ENCODE measurements at places on chromosomes 6 and 20.

DNA sequence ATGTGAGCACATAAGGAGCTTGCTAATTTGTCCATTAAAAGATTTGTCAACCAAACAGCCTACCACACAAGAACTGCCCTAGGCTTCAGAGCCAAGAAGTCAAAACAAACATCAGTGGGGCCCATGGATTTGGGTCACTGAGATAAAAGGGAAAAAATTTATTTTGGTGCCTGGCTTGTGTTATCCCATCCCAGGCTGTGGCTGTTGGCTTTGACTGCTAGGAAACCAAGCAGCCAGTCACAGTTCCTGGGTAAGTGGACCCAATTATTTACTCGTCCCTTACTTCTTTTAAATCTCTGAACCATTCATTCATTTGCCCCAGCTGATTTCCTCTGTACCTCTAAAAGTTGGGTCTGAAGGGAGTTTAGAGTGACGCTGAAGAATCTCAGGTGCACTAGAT is 41.3 kb downstream of the EDN1 start:
- no peak for DNase-seq

GRCh38 chr6:13711733-13712598 is at the start of gene RANBP9:
RANBP9 (minus strand) TSS chr6:13711835; CDS start chr6:13711505, 330 bp downstream.
- DNase-seq: peak; percentile 72

DNA sequence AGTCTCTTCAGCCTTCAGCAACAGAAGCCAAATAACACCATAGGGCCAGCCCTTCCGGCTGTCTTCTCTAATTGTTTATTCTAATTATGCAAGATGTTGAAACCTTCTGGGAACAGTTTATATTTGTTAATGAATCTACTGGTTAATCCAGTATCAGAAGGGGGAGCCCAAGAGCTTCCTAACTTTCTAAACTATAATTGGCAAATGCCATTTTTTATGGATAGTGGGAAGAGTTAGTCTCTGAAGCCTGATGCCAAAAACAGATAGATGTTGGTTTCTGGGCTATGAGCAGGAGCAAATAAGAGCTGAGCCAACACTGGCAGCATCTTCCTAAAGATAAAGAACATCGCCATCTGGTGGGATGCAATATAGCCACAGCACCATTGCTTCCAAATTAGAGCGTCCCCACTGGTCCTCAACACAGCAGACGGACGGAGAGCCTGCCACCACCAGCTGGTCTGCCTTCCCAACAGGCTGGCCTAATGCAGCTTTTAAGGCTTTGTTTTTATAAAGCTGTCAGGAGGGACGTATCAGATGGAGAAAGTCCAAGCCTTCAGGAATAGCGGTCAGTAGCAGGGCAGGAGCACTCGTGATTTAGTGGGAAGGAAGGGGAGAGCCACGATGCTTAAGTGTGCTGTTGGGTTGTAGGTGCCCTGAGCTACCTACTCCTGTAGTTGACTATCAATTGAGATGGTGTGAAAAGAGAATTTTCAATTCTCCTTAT is 118.8 kb downstream of the RALGAPA2 start:
- peak; percentile 10 for DNase-seq

- no peak for DNase-seq
These were observed 9.6 kb downstream of the IGF2R start for GRCh38 chr6:159978291-159979135.

DNA sequence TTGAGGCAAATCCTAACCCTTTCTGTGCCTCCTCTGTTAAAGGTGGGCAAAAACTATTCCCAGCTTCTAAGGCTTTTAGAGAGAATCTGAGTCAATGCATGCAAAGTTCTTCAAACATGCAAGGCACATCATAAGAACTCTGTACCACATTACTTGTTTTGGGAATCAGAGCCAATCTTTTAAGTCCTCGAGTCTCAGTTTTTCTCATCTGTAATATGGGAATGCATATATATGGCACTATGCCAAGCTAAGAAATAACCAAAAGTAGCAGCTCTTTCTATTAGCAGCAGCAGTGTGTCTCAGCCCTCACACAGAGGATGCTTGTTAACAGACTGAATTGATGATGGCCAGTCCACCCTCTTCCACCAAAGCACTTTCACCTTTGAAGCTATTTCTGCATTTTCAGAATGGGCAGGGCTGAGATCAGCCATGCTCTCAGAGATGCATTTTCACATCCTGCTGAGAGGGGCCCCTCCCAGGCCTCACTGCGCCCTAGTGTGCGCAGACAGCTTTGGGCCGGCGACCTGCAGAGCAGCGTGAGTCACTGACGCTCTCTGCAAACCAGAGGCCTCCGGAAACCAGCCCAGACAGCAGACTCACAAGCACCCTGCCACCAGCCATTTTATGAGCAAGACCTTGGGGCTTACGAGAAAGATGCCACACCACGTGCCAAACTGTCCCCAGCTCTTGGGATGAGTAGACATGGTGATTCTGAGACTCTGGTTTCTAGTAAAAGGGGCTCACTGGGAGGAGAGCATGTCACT is 138.0 kb downstream of the NFATC2 start:
- DNase-seq: no peak

- no peak for DNase-seq
These were observed 56.2 kb upstream of the BTBD3 start for GRCh38 chr20:11861479-11861878.

DNA sequence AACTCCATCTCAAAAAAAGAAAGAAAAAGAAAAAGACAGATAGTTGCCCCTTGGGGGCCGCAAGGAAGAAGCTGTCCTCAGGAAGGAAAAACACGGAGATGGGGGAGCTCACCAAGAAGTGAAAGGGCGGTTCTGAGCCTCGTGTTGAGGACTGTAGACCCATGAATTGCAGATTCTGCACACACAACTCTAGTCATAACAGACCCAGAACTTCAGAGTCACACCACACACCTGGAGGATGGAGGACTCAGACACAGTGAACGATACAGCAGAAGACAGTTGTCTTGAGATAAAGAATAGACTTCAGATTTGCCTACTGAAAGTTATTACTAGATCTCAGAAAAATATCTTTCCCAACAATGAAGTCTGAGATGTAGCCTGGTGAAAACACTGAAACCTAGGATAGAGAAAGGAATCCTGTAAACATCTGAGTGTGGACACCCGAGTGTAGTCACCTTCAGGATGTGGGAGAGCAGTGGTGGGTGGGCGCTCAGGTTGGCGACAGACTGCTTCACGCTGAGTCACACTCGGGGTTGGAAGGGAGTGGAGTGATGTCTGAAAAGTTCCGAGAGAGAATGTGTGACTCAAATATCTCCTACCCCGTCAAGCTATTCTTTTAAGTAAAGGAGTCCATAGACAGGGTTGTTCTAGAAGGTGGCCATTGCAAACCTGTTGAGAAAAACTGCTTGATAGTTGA is 88.1 kb downstream of the MAP3K4 start:
- no peak for DNase-seq

DNA sequence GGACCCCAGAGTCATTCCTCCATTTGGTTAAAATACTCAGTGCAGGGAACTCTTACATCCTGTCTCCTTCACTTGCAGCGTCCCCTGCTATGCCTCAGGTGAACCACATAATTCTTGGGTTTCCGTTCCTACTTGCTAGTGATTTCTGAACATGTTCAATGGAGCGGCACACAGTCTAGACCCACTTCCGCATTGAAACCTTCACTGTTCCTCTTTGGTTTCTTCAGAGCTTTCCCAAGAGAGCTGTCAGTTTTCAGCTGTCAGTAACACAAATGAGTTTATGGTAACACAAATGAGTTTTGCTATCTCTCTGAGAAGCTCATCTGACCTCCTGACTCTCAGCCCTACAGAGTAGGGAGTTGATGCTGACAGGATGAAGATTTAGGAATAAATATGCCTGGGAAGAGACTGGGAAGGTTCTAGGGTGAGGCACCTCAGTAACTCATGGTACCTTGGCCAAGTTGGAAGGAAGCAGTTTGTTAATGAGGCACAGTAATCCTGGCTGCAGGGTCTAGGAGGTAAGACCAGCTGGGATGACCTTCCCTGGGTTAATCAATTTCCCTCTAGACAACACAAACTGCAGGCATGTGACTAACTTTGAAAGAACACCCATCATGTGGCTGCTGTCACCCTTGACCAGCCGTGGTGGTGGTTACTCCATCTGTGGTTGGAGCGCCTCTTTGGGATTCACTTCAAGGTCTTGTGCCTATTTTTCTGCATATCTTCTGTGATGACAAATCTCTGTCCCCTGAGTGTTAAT is 5.4 kb downstream of the SYS1 start:
- no peak for DNase-seq

- DNase-seq: no peak
These were observed 15.4 kb upstream of the TRIB3 start for GRCh38 chr20:364905-365794.

DNA sequence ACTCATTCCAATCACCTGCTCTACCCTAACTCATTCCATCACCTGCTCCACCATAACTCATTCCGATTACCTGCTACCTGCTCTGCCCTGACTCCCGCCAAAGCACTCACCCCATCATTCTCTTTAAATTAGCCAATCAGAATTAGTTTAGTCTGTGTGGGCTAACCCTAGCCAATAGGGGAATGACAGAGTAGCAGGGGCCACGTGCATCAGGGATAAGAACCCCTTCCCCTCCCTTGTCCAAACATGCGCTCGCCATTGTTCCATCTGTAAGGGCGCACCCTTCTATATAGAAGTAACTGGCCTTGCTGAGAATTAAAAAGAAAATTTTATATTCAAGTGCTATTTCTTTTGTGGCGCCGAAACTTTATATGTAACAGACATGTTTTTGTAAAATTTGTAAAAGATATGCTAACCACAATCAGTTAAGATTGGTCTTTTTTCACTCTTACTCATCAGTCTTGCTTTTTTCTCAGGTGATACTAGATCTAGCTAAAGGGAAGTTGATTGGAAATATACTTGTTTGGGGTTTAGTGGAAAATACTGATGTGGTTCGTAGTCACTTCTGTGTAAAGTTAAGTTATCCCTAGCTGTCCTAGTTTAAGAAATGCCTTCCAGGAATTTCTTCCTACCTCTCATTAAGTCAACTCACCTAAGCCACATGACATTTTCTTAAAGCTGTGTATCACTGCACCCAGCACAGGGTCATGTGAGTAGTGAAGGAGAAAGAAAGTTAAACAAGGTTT is 16.5 kb downstream of the RTN4IP1 start:
- no peak for DNase-seq

- no peak for DNase-seq
These were observed 27.0 kb upstream of the ZFAND3 start for GRCh38 chr6:37792457-37793033.

GRCh38 chr6:55868771-55869479 is 6.5 kb downstream of the BMP5 start:
- no peak for DNase-seq

- no peak for DNase-seq
These were observed 102.6 kb downstream of the LAMP5 start for GRCh38 chr20:9616833-9617461.

DNA sequence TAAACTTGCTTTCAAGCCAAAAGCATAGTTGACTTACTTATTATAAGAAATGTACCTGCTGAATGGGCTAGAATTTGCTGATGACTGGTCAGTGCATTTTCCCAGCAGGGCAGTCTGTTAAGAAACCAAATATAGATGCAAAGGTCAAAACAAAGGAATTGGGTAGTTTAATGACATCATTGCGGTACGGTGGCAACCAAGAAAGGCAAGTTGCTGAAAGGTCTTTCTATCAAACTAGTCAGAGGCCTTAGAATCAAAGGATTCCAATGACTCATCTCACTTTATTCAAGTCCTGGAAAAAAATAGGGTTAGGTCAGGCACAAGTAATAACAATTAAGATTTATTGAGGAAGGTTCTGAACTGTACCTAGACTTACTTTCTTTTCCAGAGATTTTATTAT is 76.4 kb downstream of the KIZ start:
- no peak for DNase-seq

- no peak for DNase-seq
These were observed 296.3 kb upstream of the JAG1 start for GRCh38 chr20:10970109-10970508.

DNA sequence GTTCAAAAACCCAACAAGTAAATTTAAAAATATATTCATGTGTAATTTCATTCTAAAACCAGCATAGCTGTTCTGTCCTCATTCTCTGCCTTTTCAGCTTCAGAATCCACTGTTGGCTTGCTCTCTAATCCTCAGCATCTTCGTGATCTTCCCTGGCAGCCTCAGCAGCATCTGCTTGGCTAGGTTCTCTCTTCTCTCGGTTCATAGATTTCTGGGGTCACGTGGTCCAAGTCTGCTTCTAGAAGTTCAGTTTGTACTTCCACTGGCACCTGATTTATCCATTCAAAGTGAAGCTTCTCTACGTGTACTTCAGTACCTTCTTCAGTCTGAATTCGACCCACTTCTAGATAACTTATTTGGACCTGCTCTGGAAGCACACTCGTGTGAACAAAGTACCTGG is 245.7 kb downstream of the EPM2A start:
- no peak for DNase-seq

DNA sequence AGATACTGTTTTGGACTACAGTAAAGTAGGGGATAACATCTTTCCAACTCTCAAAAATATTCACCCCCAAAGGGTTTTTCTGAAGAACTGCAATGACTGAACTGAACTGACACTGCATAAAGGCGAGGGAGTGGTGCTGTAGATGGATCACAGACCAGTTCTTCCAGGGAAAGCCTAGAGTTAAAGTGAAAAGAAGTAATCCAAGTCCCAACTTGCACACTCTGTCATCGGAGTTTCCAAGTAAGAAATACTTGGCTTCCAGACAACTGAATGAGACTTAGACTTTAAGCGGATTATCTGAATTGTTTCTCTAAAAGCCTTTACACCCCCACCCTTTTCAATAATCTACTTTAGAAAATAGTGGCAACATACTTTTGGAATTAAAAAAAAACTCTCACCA is 134.1 kb upstream of the PREP start:
- no peak for DNase-seq

GRCh38 chr20:49951151-49951550 is 15.0 kb downstream of the RNF114 start:
- DNase-seq: no peak

GRCh38 chr6:98977671-98978292 is 30.0 kb upstream of the FBXL4 start:
- DNase-seq: no peak

- no peak for DNase-seq
These were observed 45.8 kb upstream of the CEP162 start for GRCh38 chr6:84273048-84273809.

GRCh38 chr6:147604373-147604772 is 95.9 kb downstream of the SAMD5 start:
- DNase-seq: no peak

GRCh38 chr20:38547288-38548085 is 33.5 kb upstream of the ADIG start:
- no peak for DNase-seq

- peak; percentile 25 for DNase-seq
These were observed 20.9 kb upstream of the PI3 start for GRCh38 chr20:45153752-45154151.

GRCh38 chr20:53331151-53331973 is 262.3 kb downstream of the ZNF217 start:
- no peak for DNase-seq

- no peak for DNase-seq
These were observed 370.0 kb upstream of the SPTLC3 start for GRCh38 chr20:12638633-12639312.

GRCh38 chr20:24747010-24747712 is 201.9 kb upstream of the CST7 start:
- no peak for DNase-seq

Data from C1 segment of cervical spinal cord (tissue), 14 donors.